Hindlimb muscle (tissue), 1 donor: ENCODE measurements at places on chromosomes 13 and 19.

DNA sequence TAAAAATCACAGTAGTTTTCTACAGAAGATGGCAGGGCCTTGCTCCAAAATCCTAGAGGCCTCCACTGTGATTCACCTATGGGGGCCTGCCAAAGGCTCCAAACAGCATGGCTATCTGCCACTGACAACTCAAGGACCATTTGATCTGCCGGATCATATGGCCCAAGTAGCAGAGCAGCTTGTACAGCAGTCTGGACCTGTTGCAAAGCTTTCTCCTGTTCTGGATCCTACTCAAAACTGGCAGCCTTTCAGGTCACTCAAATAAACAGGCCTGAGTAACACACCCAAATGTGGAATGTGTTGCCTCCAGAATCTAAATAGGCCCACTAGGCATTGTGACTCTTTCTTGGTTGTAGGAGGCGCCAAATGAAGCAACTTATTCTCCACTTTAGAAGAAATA, 1049.3 kb downstream of the PCDH9 start:
- no peak for DNase-seq

GRCh38 chr13:76903544-76904162, 17.4 kb upstream of the KCTD12 start:
- DNase-seq: peak; percentile 69

DNA sequence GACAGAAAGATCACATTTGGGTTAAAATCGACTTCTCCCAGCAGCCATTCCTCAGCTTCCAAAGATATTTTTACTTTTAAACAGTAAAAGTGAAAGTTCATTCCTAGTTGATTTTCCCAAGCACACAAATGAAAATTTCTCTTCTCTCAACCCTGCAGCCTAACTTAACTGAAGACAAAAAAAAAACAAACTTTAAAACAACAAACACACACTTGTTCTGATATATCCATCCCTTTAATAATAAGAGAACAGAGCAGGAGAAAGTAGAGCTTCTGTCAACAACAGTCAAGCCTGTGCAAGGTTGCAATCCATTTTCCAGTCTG, 72.9 kb downstream of the STK24 start:
- DNase-seq: no peak

- peak; percentile 61 for DNase-seq
These were observed 17.2 kb downstream of the CRTC1 start for GRCh38 chr19:18700501-18701249.

DNA sequence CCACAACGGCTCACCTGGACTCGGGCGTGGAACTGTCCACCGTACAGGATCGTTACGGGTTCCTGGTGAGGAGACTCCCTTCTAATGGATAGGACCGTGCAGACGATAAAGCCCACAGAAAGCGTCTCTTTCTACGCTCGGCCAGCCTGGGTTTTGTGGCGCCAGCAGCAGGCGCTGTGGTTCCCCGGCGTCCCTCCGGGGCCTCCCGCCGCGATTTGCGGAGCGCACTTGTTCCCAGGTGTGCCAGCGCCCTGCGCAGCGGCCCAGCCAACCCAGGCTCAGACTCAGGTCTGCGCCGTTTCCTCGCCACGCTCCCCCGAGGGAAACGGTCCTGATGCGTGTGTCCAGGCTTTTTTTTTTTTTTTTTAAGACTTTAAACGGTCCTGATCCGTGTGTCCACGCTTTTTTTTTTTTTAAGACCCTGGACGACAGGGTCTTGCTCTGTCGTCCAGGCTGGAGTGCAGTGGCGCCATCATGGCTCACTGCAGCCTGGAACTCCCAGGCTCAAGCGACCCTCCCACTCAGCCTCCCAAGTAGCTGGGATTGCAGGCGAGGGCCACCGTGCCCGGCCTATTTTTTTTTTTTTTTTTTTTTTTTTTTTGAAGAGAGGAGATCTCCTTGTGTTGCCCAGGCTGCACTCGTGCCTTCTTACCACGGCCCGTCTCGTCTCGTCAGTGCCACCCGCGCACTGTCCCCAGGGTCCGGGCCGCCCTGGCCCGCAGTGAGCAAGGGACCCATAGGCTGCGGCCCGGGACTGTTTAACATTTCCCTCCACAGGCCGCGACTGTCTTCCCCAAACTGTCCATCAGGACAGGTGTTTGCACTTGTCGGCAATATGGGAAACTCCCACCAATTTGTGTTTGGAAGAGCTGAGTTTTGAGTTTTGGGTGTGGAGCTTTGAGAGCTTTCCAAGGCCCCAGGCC, 23.8 kb downstream of the GJA3 start:
- no peak for DNase-seq

DNA sequence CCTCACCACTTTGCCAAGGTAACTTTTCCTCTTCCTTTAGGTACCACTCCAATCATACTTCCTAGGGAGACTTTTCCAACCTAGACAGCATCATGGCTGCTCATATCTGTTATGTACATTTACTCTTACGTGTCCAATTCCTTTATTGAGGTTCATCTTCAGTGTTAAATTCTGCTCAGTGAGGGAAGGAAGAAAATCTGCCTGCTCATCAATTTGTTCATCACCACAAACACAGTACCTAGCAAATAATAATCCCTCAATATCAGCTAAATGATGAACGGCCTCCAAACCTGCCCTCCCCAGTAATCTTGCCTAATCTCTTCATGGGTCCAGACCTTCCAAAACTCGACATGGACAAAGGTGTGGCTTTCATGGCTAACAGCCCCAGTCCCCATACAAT, 380.8 kb downstream of the KCTD12 start:
- no peak for DNase-seq

DNA sequence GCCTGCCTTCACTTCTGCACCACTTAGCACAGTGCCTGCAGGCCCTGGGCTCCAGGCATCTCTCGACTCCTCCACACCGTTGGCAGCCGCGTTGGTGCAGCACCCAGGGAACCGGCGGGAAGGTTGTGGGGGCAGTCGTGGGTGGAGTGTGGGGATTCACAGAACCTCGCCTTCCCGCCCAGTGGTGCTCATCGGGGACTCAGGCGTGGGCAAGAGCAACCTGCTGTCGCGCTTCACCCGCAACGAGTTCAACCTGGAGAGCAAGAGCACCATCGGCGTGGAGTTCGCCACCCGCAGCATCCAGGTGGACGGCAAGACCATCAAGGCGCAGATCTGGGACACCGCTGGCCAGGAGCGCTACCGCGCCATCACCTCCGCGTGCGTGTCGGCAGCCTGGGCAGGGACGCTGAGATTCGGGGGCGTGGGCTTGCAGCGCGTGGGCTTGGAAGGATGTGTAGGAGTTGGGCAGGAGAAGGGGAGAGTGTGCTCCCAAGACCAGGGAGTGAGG, 9.6 kb downstream of the RAB11B start:
- no peak for DNase-seq

- DNase-seq: no peak
These were observed 1.6 kb downstream of the REXO1 start for GRCh38 chr19:1846517-1847204.

DNA sequence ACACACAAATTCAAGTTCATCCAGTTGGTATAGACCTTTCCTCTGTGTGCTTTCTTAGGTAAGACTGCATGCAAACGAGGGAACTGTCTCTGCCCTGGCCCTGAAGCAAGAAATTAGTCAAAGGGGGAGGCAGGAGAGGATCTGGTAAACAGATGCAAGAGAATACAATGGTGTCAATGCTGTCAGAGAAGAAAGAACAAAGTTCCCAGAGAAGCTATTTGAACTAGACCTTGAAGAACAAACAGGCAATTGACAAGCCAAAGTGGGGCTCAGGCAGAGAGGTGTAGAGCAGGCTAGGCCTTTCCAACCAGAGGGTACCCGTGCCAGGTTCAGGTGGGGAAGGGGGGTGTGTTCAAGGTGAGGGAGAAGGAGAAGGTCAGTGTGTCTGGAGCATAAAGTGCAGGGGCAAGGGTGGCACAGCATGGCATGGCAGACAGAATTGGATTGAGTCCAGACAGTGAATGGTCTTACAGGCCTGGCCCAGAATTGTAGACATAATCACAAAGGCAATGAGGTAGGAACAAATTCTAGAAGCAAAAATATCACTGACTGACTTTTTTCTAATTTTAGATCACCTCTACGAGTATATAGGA, 95.0 kb upstream of the STARD13 start:
- DNase-seq: no peak

- DNase-seq: no peak
These were observed 16.8 kb upstream of the KCTD15 start for GRCh38 chr19:33779849-33780248.

GRCh38 chr19:3573858-3574637, 1.3 kb downstream of the HMG20B start:
- DNase-seq: peak; percentile 66

GRCh38 chr19:28023064-28023463, 1189.9 kb downstream of the UQCRFS1 start:
- DNase-seq: no peak

DNA sequence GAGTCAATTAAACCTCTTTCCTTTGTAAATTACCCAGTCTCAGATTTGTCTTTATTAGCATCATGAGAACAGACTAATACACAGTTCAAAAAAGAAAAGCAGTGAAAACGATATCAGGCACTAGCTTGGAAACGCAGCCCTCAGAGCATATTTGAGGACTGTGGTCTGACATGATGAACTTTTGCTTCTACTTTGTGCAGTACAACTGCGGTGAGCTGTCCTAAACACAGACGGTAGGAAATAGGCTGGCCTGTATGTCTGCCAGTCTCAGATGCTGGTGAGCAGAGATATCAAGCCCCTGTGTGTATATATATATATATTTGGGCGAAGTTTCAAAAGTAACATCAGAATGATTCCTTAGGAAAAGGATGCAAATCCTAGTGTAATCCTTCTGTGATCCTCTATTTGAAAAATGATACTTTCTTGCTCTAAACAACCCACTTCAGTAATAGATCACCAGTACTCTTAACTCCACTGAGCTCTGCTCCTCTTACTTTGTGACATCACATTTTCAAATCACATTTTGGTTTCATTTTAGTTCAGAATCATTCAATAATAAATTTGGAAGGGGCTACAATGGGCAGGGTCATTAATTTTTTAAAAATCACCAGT, 74.4 kb downstream of the TNFRSF19 start:
- DNase-seq: no peak

GRCh38 chr19:51342631-51343569, 961 bp upstream of the VSIG10L start:
- no peak for DNase-seq

DNA sequence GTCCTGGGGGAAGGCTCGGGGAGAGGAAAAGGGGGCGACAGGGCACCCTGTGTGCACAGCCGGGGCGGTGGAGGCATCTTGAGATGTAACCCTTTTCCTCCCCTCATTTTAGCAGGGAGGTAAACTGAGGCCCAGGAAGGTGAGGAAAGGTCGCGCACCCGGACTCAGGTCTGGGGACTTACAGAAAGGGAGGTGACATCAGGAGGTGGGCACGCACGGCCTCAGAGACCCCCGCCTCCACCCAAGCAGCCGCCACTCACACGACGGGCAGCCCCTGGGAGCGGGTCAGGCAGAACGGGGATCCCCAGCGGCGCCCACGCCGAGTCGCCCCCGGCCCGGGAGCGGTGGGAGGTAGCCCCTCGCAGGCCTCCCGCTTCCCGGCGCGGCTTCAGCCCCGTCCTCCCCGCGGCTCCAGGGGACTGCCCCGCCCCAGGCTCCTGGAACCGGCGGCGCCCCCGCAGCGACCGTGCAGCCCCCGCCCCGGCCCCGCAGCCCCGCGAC, 477 bp downstream of the PIP5K1C start:
- no peak for DNase-seq

DNA sequence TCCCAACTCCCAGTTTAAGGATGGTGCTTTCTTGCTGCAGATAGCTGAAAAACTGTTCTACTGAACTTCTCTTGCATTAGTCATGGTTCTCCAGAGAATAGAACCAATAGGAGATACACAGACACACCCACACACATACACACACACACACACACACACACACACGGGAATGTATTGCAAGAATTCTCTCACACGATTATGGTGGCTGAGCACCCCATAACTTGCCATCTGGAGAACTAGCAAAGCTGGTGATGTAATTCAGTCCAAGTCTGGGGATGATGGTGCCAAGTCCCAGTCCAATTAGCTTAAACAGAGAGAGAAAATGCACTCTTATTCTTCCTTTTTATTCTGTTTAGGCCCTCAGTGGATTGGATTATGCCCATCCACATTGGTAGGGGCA, 643.9 kb downstream of the DIAPH3 start:
- no peak for DNase-seq

GRCh38 chr13:50224534-50224933, 209.3 kb downstream of the KCNRG start:
- DNase-seq: no peak

GRCh38 chr19:18648973-18649315, 12.1 kb downstream of the KLHL26 start:
- no peak for DNase-seq

- DNase-seq: peak; percentile 32
These were observed 405 bp downstream of the ZNF446 start for GRCh38 chr19:58476498-58477015.

DNA sequence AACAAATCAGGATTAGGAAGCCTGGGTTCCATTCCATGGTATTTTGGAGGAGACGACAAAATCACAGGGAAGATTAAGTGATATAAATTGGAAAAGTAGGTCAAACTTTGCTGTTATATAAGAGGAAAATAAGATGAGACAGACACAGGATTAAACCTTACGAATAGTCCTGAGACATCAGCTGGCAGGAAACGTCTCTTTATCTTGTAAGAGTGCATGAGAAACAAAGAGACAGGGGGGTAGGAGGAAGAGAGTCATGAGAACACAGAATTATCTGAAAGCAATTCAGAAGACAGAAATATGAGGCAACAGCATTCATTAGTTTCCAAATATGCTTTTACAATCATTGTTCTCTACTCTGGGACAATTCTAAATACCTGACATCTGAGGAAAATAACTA, 310.6 kb upstream of the MIR17HG start:
- DNase-seq: no peak

DNA sequence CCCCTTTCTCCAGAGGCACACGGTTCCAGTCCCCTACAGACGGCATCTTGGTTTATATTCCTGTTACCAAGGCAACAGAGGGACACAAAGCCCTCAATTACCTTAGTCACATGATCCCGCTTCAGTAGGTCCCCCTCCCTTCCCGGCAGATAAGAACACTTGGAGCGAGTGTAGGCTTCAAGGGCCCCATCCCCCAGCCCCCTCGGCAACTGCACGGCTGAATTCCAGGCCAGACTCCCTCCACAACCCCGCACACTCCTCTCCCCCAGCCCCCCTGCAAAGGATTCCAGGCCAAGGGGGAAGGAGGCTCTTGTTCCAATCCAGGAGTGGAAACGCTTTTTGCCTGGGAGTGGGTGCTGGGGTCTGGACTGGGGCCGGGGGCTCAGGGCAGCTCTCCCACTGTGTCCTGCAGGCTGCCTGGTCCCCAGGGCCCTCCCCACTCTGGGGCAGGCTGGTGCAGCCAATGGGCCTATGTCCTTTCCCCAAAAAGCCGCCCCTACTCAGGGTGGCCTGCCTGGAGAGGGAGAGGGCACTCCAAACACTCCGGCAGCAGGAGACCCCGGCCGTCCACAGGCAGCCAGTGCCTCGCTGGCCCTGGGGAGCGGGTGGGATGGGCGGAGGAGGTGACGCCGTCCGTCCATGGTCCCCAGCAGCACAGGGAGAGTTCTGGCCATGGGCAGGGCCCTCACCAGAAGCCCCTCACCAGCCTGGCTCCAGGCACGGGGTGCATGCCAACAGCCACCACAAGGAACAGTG, 62.6 kb downstream of the MLLT1 start:
- peak; percentile 53 for DNase-seq

GRCh38 chr13:109764470-109765291, 21.7 kb downstream of the IRS2 start:
- DNase-seq: no peak

- DNase-seq: no peak
These were observed 267.5 kb upstream of the ARGLU1 start for GRCh38 chr13:106835477-106835876.
